ENCODE measurements at places on chromosomes 11 and 22. TPM values are rescaled to one million over a fixed set of nuclear protein-coding genes. Genes with fewer than 3 reads are reported as not detected.
A peak's percentile ranks its signal among the peaks of the same experiment; 100 is the strongest.

GRCh38 chr22:44025171-44026065 lies 1.3 kb downstream of the PARVB start:
- DNase-seq = peak; percentile 64

DNA sequence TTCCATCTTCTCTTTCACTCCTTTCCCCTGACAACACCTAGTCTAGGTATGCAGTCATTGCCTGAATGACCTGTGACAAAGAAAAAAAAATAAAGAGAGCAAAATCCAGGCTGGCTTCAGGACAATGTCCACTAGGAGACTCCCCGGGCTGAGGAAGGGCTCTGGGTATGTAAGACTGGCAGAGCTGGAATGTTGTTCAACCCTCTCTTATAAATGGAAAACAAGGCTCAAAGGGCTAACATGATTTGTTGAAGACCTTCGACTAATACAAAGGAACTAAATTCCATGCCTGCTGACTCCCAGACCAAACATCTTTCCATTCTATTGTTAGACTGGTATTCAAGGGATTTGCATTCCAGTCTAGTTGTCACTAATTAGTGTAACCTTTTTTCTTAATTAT lies 122.2 kb downstream of the ARL14EP start:
- DNase-seq = no peak

DNA sequence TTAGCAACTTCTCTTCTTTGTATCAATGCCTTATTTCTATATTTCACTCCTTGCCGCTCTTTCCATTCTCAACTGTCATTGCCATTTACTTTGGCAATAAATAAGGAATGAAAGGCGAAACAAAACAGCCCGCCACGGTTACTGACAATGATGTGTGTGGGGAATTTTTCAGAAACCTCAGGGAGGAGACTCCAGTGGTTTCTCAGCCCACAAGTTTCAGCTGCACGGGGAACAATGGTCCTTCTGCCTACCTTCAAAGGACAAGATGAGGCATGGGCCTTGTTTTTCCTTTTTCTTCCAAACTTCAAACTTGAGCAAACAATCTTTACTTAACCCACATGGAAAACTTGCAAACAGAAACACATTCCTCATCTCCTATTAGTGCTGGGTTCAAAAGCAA lies 409.4 kb downstream of the METTL15 start:
- DNase-seq = no peak

DNA sequence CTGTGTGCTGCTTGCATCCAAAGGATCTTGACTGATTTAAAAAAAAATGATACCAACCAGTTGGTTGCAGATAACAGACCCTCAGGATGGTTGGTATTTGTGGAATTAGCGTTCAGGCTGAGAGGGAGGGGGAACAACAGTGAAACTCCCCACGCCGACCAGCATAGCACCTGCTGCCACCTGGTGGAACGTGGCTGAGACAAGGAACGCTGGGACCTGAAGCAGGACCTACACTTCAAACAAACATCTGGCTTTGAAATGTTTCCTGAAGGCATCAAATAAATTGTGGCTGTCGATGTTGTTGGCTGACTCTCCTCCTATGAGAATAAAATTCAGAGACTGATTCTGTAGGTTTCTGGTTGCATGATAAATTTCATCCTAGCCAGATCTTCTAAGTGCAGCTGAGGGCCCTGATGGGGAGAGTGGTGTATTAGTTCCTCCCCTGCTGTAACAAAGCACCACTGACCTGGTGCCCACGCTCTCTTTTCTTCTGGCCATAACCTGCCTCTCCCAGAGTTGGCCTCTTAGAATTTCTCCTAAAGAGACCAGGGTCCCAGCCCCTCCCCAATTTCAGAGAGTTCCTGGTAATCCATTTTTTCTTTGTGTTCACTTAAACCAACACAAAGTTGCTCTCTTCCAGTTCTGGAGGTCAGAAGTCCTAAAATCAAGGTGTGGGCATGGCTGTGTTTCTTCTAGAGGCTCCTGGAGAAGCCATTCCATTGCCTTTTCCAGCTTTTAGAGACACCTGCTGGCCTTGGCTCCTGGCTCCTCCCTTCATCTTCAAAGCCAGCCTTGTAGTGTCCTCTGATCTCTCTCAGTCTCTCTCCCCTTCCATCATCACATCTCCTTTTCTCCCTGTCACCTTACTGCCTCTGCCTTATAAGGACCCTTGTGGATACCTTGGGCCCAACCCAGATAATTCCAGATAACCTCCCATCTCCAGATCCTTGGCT lies 17.3 kb downstream of the APOL2 start:
- no peak for DNase-seq

DNA sequence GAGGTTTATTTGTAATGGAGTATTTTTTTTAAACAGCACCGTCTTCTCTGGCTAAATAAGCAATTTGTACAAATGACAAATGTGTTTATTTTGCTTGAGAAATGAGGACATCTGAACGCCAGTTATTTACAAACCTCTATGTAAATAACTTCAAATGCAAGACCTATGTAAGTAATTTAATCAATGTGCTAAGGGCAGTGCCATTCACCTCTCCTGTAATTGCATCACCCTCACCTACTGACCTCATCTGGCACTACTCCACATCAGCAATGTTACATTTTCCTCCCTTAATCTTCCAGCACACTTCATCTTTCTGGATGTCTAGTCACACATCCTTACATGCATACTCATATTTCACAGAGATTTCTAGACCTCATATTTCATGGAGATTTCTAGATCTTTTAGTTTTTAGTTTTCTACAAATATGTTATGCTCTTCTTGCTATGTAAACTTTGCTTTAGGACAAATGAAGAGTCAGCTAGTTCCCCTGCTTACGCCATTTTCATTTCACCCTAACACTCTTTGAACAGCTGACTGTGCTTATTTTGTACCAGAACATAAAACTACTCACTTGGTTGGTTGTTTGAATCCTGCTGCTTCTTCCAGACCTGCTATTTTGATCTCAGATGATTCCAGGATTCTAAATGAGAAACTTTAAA lies 238.6 kb downstream of the GRM5 start:
- no peak for DNase-seq

KRTAP5-9 gene
- total RNA-seq = not detected

C11orf97 gene
- total RNA-seq = not detected

ZNF214 gene
- total RNA-seq = 0.96 TPM
